ENCODE measurements at places on chromosomes 2 and 18.

DNA sequence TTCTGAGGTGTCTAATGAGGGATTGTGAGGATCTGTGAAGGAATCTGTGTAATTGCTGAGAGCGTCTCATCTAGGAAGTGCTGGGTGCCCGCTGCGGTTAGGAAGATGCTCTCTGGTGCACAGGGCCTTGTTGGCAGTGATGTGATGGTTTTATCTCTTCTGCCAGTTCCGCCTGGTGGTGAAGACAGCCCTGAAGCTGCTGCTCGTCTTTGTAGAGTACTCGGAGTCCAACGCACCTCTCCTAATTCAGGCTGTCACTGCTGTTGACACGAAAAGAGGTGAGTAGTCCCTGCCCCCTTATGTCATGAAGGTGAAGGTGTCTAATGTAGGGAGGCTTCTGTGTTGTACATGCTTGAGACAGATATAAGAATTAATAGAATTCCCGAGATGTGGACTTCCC, 234.2 kb downstream of the TPGS2 start:
- DNase-seq, result no peak

DNA sequence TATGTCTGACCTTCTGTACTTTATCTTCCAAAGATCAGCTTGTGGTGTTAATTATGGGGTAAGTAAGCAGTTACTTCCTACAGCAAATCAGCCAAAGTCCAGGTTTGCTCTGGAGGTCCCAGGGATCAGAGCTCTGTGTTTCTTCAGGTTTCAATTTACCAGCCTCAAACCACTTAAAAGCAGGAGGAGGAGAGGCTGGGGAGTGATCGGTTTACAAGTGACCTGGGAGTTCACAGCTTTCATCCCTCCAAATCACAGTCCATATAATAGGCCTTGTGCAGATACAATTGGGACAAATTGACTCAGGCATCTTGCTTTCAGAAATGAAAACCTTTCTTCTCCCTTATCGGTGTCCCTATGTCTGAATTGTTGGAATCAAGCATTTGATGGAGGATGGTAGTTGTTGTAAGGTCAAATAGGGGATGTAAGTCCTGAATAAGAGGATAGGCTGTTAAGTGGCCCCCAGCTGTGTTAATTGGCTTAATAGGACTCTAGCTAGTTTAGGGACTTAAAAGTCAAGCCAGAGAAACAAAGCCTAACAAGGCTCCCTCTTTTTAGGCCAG, 188.0 kb upstream of the NT5C1B start:
- no peak for DNase-seq

GRCh38 chr2:176242276-176242675, 27.0 kb upstream of the MTX2 start:
- no peak for DNase-seq

DNA sequence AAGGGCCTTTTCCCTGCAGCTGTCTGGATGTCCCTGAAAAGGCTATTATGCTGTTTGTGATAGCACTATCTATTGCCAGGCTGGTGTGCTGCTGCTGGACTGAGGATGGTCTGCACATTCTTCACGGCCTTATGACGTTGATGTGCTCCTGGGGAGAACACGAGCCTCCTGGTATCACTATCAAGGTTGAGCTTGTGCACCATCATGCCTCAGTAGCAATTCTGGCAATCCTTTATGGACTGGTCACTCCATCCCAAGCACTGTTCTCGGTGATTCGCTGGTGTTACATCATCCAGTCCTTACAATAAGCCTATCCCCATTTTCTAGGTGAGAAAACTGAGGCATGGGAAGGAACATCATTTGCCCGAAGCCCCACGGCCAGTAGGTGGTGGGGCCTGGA, 18.2 kb upstream of the CCBE1 start:
- DNase-seq, result no peak

- no peak for DNase-seq
Measured at GRCh38 chr2:146461068-146461467, 1383.8 kb upstream of the ACVR2A start.

DNA sequence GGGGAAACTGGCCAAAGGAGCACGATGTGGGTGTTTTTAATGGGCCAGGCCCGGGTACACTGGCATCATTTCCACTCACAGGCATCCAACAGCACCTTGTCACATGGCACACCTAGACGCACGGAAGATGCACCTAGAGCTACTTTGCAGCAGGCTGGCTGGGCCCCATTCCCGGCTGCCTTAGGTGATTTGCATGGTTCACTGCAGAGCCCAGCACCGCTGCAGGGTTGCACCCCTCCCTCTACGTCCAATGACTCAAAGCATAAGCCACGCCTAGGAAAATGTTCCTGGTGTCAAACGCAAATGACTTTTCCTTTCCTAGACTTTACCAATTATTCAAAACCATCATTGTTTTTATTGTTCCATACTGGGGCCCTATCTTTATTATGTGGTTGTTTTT, 222.9 kb downstream of the EIPR1 start:
- DNase-seq, result no peak

DNA sequence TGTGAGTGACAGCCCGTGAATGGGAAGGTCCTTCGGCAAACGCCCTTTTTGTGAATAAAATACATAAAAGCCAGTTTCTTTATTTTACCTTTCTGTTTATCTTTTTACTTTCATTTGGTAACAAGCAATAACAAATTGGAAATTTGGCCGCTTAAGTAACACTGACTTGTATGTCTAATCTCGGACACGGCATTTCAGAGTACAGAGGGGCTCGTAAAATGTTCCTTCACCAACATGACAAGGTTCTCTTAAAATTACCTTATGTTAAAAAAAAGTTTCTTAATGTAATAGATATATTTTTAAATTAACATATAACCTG, 558 bp upstream of the NEMP2 start:
- no peak for DNase-seq

- no peak for DNase-seq
Measured at GRCh38 chr2:100244881-100245605, 77.3 kb downstream of the LONRF2 start.

DNA sequence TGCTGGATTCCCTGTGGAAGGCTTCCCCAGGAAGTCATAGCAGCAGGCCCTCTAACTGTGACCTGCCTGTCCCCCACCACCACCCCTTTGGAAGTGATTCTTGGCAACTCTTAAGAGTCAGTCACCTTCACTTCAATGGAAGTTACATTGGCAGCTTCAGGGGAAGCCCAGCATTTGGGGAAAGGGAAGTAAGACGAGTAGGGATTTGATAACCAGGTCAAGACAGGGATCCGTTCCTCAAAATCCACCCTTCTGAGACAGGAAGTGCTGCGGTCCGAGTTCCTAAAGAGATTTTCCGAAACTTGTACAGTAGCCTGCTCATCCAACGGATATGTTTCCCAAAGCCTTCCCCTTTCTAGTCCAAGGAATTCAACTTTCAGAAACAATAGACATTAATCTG, 54.2 kb downstream of the MRPL35 start:
- DNase-seq, result no peak

DNA sequence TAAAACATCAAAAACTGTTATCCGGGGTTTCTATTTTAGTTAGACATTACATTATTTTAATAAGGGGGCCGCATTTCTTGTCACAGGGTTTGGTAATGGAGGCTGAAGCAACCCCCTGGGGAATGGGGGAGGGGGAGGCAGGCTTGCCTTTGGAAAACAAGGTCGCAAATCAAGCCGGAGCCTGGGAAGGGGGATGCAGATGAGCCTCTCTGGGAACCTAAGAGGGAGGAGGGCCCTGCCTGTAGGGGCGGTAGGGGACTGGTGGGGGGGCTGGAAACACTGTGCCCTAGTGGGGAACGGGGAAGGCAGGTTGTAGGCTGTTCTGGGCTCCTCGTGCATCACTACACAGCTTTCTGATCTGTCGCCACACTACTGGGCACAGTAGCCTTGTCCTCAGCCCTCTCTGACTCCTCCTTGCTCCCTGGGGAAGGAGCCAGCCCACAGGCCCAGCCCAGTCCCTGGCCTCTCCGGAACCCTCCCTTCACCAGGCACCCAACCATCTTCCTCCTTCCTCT, 170.2 kb upstream of the SMAD2 start:
- no peak for DNase-seq

- DNase-seq, result no peak
Measured at GRCh38 chr2:146572598-146572997, 1272.2 kb upstream of the ACVR2A start.

- DNase-seq, result no peak
Measured at GRCh38 chr2:161044095-161044865, 115.9 kb upstream of the TANK start.

Data from activated T-cell treated with anti-CD3 and anti-CD28 coated beads for 4 hours (primary cell).